ENCODE measurements at places on chromosomes 6 and 20.

DNA sequence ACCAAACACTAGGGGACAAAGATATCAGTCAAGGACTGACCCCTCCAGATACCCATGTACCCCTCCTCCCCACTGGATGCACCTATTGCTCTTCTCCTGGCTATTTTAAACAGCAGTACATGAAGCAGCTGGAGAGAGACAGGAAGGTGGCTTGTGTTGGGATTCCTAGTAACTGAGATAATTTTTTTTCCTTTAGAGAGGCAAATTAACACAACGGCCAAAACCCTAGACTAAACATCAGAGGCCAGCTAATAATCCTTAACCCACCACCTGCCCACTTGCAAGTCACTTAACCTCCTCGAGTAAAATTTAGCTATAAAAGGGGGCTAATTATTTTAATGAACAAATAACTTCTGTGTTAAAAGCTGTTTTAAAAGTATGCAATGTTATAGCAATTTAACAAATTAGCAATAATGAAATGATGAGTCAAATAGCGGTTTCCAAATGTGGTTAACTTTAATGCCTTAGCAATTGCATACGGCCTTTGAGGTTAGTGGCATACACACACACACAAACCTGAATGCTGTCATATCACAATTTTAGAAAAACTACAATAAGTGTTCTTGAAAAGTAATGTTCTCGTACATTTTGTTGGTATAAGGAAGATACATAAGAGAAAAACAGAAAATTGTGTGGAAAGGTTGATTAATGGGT is 151.7 kb downstream of the FRK start:
- no peak for DNase-seq

DNA sequence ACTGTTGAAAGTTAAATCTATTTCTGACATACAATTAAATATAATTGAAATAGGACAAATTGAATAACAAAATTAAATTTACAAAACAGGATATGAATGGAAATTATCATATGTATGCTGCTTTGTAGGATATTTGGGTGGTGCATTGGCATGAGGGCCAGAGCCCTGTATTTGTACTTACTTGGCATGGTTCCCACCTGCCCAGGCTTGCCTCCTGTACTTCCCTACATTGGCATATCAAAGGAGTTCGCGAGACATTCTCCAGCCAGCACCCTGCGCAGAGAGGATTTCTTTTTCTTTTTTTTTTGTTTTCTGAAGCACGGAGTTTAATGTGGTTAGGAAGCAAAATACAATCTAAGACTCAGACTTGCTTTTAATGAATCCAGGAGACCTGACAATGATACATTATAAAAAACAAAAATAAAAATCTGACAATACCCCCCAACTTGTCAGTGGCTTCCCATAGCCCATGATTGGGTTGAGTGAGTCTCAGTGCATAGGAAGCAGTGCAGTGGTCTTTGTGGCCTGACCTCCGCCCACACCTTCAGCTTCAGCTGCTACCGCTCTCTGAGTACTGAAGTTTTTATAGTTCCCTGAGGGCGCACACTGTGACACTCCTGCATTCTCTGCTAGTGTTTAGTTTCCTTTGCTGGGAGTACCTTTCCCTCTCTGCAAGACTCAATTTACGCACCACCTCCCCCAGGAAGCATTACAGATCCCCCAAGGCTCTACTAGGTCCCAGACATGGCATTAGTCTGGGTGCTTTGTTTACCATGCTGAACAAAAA is 440.8 kb downstream of the UTRN start:
- DNase-seq: no peak

GRCh38 chr6:156718647-156719394 is 58.4 kb upstream of the ARID1B start:
- DNase-seq: peak; percentile 37

- no peak for DNase-seq
Observed at GRCh38 chr20:58565461-58566175, 50.4 kb upstream of the APCDD1L start.

GRCh38 chr6:45327956-45328522 is at the start of gene RUNX2:
RUNX2 (plus strand) TSS chr6:45328330; CDS start chr6:45328727, 397 bp downstream.
- DNase-seq: peak; percentile 67

DNA sequence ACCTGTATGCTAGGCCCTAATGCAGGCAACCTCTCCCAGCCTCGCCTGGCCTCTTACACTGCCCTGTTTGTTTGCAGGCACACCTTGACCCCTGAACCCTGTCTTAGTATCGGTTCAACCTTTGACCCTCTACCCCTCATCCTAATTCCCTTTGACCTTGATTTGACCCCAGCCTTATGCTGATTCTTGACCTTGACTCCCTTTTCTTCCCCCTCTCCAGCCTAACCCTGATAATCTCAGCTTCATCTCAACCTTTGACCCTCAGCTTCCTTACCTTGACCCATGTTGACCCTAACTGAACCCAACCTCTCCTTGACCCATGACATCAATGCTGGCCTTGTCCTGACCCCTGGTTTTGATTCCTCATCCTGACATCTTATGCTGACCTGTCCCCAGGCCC is 33.8 kb downstream of the UQCC2 start:
- no peak for DNase-seq

- peak; percentile 46 for DNase-seq
Observed at GRCh38 chr6:56650191-56650590, 7.5 kb upstream of the DST start.

DNA sequence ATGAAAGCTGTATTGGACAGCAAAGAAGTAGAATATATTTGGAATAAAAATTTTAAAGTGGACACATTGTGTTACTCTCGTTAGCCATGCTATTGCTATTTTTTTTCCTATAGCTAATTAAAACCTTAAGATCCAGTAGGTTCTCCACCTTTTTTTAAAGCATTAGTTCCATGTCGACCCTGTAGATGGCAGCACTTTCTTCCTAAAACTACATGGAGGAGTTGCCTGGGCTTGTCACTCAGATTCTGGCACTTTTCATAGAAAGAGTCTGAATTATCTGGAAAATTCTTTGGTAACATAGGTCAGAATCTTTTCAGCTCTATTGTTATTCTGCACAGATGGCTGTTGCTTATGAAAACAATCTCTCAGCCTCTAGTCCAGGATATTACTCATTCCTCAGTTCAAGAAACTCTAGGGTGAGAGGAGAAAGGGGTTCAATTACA is 42.0 kb upstream of the ESR1 start:
- DNase-seq: peak; percentile 67

DNA sequence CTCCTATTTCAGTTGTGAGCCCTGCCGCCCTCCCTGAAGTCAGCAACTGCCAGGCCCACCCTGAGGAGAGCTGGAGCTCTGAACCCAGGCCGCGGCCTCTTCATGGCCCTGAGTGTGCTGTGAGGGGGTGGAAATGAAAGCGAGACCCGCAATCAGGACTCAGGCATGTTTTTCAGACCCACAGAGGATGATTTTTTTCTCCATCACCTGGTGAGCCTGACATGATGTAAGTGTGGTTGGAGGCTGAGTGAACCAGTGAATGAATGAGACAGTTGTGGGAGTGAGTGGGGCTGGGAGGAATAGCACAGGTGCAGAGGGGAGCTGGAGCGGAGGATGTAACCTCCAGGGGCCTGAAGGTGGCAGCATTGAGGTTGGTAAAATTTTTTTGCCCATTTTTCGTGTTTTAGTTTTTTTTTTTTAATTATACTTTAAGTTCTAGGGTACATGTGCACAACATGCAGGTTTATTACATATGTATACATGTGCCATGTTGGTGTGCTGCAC is 18.3 kb downstream of the RAET1L start:
- peak; percentile 10 for DNase-seq

DNA sequence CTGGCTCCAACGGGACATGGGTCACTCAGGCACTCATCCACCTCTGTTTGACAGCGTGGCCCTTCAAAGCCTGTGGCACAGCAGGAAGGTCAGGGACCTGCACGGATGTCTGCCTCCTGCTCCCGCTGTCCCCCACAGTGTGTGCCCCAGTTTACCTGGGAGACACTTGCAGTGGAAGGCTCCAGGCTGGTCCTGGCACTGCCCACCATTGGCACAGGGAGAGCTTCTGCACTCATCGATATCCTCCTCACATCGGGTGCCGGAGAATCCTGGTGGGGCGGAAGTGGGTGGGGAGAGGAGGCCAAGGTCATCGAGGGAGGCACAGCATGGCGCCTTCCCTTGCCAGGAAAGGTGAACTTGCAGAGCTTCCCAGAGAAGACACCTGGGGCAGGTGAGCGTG is 6.9 kb downstream of the NOTCH4 start:
- DNase-seq: no peak

- DNase-seq: no peak
Observed at GRCh38 chr20:59352990-59353389, 52.6 kb downstream of the EDN3 start.

GRCh38 chr20:47735412-47736400 is 49.6 kb downstream of the SULF2 start:
- no peak for DNase-seq

- DNase-seq: no peak
Observed at GRCh38 chr6:87658516-87658915, 43.5 kb downstream of the AKIRIN2 start.

- DNase-seq: peak; percentile 10
Observed at GRCh38 chr6:31558631-31559500, 11.5 kb downstream of the NFKBIL1 start.

- DNase-seq: peak; percentile 17
Observed at GRCh38 chr6:129621252-129621651, 88.7 kb downstream of the ARHGAP18 start.

GRCh38 chr6:77361018-77361417 is 102.3 kb downstream of the HTR1B start:
- no peak for DNase-seq

- DNase-seq: no peak
Observed at GRCh38 chr6:3297006-3297405, 38.3 kb downstream of the PSMG4 start.

GRCh38 chr6:12403201-12403826 is 113.2 kb downstream of the EDN1 start:
- DNase-seq: peak; percentile 89

GRCh38 chr20:37386505-37387251 is 40.7 kb downstream of the SRC start:
- DNase-seq: no peak

DNA sequence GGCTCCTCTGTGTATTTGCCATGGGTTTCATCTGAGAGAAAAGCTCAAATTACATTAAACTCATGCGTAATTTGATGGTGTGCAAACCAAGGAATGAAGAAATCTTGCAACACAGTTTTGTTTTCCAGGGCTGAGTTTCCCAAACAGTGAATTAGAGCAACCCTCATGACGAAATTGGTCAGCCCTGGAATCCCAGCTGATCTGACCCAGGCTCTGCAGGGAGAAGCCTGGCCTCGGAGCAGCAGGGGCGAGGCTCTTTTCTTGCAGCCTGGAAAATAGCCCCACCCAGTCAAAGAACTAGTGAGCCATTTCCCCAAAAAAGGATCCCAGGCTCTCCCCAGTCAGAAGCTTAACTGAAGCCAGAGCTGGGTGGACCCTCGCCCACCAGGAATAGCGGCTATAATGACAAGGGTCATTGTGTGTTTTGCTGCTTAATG is 107.3 kb upstream of the SNX9 start:
- peak; percentile 94 for DNase-seq

DNA sequence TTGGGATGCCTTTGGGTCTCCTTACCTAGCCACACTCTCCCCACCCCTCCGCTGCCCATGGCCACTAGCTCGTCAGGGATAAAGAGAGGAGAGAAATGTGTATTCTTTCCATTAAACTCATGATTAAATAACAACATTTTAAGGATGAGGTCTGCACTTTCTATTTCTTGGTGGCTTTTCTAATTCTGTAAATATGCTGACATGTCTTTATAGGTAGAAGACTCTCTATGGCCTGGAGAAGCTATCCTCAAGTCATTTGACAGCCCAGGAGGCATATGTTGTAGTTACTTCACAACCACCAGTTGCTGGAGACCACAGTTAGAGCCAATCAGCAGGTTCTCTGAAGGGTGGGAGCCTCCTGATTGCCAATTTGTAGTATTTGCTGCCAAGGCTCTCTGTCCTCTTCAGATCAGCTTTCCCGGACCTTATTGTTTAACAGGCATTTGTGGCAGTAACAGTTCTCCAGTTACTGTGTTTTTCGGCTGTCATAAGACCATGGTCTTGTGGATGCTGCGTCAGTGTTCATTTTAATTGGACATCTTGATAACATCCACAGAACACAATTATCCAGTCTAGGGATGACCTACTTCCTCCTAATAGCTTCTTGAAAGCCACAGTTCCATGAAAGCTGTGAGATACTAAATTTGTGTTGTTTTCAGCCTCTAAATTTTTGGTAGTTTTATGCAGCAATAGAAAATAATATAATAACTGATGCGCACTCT is 205.0 kb upstream of the KCNQ5 start:
- no peak for DNase-seq

DNA sequence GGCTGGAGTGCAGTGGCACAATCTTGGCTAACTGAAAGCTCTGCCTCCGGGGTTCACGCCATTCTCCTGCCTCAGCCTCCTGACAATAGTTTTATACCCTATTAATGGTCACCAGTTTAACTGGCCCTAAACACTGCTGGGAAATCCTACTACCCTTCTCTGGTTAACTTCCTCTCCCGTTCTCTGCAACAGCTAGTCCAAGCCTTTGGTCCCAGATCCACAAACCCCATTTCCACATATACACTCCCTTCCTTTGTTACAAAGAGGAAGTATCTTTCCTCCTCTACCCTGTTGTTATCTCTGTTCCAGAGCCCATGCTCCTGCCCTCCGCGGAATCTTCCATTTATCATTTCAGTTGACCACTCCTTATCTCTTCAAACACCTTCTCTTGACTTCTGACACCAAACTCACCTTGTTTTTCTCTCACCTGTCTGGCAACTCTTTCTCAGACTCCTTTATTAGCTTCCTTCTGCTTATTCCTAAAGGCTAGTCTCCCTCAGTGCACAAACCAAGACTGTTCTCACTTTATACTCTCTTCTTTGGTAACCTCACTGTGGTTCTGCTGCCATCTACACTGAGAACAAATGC is 25.0 kb upstream of the TBC1D22B start:
- no peak for DNase-seq

- DNase-seq: no peak
Observed at GRCh38 chr6:134267917-134268361, 50.0 kb downstream of the SGK1 start.
